Osteocyte (in vitro differentiated cells): ENCODE measurements at places on chromosomes 5 and 9. TPM values are rescaled to one million over a fixed set of nuclear protein-coding genes. Genes with fewer than 3 reads are reported as not detected.

DNA sequence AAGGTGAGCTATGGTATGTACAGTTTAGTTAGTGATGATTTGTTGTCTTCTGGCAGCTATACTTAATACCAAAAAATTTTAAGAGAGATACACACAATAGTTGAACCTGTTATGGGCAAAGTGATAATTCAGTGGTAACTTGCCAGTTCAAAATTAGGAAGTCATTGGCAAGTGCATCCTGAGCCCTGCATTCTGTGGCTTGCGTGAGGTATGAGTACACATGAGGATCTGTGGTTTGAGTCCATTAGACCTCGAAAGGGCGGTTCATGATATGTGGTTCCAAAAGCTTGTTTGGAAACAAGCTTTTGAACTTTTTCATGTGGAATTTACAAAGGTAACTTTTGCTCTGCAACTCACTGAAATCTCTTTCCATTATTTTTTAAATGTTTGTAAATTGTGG is 47.0 kb downstream of the GPR21 start:
- no peaks in the 10 kb centered on the region for H3K27me3 ChIP-seq
- H3K4me1 ChIP-seq = peaks cover 42% of the 10 kb centered on the region
- peak overlapping the region; percentile 14 for H3K27ac ChIP-seq
- H3K4me3 ChIP-seq = no peak overlapping the region
- peaks cover 46% of the 10 kb centered on the region for H3K36me3 ChIP-seq

- no peak overlapping the region for H3K4me3 ChIP-seq
- peaks cover 8% of the 10 kb centered on the region for H3K27me3 ChIP-seq
- no peak overlapping the region for H3K27ac ChIP-seq
- no peak for DNase-seq
- H3K4me1 ChIP-seq = no peaks in the 10 kb centered on the region
These were observed 117.2 kb downstream of the CAAP1 start for GRCh38 chr9:26775391-26775790.

GRCh38 chr9:88219601-88220000 is 81.3 kb upstream of the SPATA31C2 start:
- DNase-seq = no peak
- H3K36me3 ChIP-seq = no peaks in the 10 kb centered on the region

DNA sequence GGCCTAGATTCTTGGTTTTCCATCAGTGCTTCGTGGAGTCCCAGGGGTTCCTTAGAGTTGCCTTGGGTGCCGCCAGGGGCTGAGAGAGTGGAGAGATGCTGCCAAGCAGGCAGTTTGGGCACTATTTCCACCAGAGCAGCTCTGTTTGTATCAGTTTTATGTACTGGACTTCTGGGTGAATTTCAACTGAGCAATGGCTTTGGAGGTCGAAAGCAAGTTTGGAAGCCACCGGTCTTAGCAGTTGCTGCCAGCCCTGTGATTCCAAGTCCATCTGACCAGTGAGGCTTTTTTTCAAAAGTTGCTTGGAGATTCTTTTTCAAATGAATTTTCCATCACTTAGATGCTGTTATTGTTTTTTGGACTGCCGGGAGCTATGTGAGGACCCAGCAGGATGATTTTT is 68.5 kb downstream of the ANGPTL2 start:
- H3K4me1 ChIP-seq = peaks cover 7% of the 10 kb centered on the region
- no peak overlapping the region for H3K27ac ChIP-seq
- H3K27me3 ChIP-seq = no peaks in the 10 kb centered on the region
- peaks cover 3% of the 10 kb centered on the region for H3K36me3 ChIP-seq

- DNase-seq = no peak
- H3K36me3 ChIP-seq = peaks cover 15% of the 10 kb centered on the region
- H3K4me3 ChIP-seq = no peak overlapping the region
- no peak overlapping the region for H3K27ac ChIP-seq
- no peaks in the 10 kb centered on the region for H3K27me3 ChIP-seq
These were observed 164.4 kb downstream of the SMARCA2 start for GRCh38 chr9:2179567-2179966.

CCNI2 gene
- not detected in 2 replicates for total RNA-seq

MAST4 gene
- total RNA-seq = 10.5 and 12.9 TPM in 2 replicates

MATR3 gene
- total RNA-seq = 216 and 218 TPM in 2 replicates

- H3K4me1 ChIP-seq = peaks cover 29% of the 10 kb centered on the region
- H3K4me3 ChIP-seq = no peak overlapping the region
- H3K36me3 ChIP-seq = no peaks in the 10 kb centered on the region
- no peak for DNase-seq
These were observed 3.7 kb downstream of the PIP5KL1 start for GRCh38 chr9:127926906-127927200.

DNA sequence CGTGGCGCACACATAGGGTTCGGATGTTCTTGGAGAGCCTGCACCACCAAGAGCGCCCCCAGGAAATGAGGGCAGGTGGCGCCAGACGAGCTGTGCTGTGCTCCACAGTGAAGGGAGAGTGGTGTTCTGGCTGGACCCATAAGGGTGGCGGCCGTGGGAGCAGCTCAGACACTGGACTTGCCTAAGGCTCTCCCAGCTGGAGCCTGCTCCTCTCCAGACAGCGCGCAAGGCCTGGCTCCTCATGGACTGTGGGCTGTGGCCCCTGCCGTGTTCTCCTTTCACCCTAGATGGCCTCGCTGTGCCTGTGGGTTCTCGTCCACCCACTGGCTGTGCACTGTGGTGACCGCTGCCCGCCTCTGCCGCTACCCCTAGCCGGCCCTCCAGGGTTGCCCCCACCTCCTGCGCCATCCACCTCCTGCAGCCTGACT is 92.9 kb downstream of the EHMT1 start:
- peak overlapping the region; percentile 9 for H3K27ac ChIP-seq
- H3K4me3 ChIP-seq = no peak overlapping the region
- no peaks in the 10 kb centered on the region for H3K4me1 ChIP-seq
- H3K36me3 ChIP-seq = peaks cover 27% of the 10 kb centered on the region

DNA sequence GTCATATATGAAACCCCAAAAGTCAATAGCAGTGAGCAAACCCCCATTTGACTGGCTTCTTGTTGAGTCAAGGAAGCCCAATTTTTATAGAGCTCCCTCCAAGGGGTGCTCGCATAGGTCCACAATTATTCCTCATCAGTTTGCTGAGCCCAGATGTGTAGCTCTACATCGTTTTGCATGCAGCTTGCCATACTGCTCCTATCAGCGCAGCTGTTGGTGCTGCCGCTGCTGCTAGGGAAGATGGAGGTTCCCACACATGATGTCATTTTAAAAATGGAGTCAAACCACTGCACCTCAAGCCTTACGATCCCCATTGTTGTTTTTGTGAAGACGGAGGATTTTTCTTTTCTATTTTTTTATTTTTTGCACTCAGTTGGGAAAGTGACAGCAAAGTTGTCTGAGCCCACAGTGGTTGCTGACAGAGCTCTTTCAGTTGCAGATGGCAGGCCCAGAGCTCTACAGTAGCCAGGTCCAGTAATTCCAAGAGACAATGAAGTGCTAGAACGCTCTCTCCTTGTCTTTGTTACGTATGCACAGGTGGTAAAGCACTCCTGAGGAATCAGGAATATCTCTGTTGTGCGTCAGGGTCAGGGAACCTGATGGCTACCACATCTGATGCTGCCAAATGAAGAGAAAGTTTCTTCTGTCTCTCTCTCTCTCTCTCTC is 23.2 kb upstream of the C5orf63 start:
- peaks cover 17% of the 10 kb centered on the region for H3K27me3 ChIP-seq
- H3K4me1 ChIP-seq = peaks cover 26% of the 10 kb centered on the region
- no peak overlapping the region for H3K27ac ChIP-seq
- no peaks in the 10 kb centered on the region for H3K36me3 ChIP-seq

UBE2QL1 gene
- total RNA-seq = not detected in 2 replicates

SFXN1 gene
- 39.7 and 44.6 TPM in 2 replicates for total RNA-seq

DNA sequence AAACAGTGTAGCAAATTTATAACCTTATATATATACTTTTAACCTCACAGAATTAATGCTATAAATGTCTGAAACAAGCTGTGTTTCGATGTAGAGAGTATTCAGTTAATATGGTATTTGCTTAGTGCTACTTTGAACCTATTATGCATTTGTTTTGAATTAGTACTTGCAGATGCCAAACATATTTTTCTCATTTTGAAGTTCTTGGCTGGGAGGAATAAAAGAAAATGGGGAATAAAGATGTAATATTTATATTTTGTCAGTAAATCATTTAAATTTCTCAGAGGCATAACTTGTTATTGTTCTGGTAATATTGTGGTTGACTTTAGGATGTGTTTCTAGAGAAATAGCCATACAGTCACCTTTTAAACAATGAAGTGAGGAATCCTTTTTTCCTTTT is 175.9 kb upstream of the IZUMO3 start:
- no peaks in the 10 kb centered on the region for H3K4me1 ChIP-seq
- no peak for DNase-seq
- no peaks in the 10 kb centered on the region for H3K27me3 ChIP-seq
- H3K4me3 ChIP-seq = no peak overlapping the region
- H3K27ac ChIP-seq = no peak overlapping the region
